ENCODE measurements at places on chromosomes 4 and X. TPM values are rescaled to one million over a fixed set of nuclear protein-coding genes. Genes with fewer than 3 reads are reported as not detected.

Gene TRMT2B
- 17.0 TPM for total RNA-seq

Gene RIBC1
- total RNA-seq, result 0.38 TPM

- DNase-seq, result no peak
Measured at GRCh38 chrX:41043196-41043595, 42.0 kb upstream of the USP9X start.

- DNase-seq, result no peak
Measured at GRCh38 chrX:102652031-102652688, 877 bp downstream of the GPRASP1 start.

GRCh38 chr4:6769233-6769988 lies 13.1 kb upstream of the KIAA0232 start:
- no peak for DNase-seq

- DNase-seq, result no peak
Measured at GRCh38 chrX:75228854-75229253, 45.0 kb upstream of the UPRT start.
